CD8-positive, alpha-beta memory T cell (primary cell): ENCODE measurements at places on chromosomes 5 and 9. TPM values are rescaled to one million over a fixed set of nuclear protein-coding genes. Genes with fewer than 3 reads are reported as not detected.

Gene CDKN2B
- total RNA-seq = not detected

Gene IRF1
- total RNA-seq = 115 TPM

DNA sequence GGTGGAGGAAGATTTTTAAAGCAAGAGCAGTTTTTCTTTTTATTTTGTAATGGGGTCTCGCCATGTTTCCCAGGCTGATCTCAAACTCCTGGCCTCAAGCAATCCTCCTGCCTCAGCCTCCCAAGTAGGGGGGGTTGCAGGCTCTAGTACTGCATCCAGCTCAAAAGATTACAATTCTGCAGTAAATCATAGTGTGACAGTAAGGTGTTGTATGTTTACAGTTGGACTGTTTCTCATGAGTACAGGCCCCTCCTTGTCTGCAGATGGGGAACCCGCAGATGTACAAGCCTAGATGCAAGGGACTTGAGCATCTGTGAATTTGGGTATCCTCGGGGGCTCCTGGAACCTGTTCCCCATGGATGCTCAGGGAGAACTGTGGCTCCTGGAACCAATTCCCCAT lies 3.3 kb downstream of the CCT5 start:
- DNase-seq = no peak

GRCh38 chr9:104808035-104808614 lies 44.2 kb downstream of the NIPSNAP3B start:
- DNase-seq = no peak

DNA sequence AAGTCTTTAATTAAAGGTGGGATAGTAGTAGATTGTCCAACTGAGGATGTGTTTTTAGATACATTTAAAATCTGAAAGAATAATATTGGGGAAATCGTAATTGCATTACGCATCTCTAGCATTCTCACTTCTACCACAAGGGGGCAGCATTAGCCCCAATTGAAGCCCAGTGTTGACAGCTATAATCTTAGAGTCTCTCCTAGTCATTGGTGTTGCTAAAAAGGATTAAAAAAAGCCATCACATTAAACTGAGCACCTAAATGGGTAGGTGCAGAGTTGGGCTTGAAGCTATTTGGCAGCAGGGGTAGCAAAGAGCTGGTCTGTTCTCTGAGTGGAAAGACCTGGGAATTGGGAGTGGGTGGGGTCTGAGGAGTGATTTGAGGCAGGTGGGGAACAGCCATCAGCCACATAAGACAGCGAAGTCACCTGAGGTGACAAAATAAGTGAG lies 177.2 kb downstream of the OSTF1 start:
- DNase-seq = peak; percentile 33

DNA sequence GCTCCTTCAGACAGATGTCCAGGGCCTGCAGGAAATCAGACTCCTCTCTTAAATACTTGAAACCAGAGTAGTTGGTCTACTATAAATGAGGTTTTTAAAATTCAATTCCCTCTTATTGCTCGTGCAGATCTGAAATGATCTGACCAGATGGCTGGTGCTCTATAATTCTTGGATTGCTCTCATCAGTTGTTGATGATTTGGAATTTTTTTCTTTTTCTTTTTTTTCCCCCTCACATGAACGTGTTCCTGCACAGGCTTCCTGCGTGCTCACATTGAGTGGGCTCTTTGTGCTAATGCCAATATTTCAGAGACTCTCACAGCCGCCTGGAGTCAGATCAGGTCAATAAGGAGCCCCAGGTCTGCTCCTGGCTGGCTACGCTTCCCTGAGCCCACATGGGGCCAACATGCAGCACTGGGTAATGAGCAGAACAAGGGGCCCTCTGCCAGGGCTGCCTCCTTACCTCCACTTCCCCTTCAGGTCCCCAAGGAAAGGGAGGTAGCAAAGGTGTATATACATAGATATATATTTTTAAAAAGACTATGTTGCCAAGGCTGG lies 82.0 kb downstream of the SIL1 start:
- no peak for DNase-seq
